HFF-Myc (cell line): ENCODE measurements at places on chromosomes 11 and 22.
A peak's percentile ranks its signal among the peaks of the same experiment; 100 is the strongest.

DNA sequence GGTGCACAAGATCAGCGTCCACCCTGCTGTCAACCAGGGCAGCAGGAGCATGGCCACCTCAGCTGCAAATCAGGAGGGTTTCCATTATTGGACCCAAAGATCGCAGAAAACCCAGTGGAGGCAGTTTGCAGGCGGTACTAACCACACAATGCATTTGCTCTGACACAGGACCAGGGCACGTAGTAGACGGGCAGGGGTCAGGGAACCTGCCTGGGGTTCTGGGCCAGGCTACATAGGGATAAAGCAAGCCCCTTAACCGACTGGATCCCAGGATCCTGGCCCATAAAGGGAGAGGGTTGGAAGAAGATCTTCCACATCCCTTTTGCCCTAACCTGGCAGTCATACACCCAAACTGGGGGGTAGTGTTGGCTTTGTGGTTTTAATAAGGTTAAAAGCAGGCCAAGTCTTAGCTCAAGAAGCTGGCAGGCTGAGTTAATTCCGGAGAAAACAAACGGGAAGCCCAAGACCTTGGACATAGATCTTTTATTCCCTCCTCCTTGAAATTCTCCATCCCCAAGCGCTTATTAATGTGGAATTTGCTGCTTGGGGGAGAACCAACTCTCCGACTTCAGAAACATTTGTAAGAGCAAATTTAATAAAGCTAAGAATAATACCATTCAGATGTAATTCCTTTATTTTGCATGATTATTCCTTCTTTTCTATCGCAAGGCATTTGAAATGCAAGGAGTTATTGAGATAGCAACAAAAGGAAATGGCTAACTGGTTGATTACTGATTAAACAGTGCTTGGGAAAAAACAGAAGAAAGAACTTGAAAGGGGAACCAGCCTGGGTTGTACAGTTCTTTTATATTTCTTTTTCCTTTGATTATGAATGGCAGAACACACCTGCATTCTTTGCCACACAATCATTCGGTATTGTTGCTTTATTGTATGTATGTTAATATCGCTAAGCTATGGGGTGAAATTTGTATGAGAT is 6.3 kb upstream of the ARHGAP8 start:
- DNase-seq, result no peak

DNA sequence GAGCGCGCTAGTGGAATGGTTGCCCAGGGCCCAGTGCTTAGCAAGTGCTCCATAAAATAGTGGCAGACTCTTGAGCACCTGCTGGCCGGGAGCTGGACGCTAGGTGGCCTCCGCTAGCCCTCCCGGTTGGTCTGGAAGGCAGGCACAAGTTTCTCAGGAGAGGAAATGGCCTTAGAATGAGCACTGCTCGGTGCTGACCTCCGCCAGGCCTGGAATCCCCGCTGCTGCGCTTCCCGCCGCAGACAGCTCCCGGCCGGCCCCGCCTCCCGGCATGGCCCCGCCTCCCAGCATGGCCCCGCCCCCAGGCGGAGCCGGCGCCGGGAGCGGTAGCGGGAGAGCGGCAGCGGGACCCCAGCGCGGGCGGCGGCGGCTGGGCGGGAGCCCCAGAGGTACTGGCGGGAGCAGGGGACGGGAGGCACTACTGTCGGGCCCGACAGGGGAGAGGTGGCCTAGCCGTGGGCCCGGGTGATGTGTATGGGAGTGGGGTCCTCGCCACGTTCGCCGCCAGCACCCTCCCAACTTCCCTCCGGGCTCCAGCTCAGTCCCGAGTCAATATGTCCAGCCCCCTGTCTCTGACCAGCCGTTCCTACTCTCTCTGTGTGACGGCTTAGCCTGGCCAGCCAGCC is at the start of gene SIPA1:
Gene SIPA1, plus strand, starts transcription at position 308 of the 626 bp plus-strand sequence. CDS start 2,821 bp downstream, outside the sequence.
- peak; percentile 65 for DNase-seq

GRCh38 chr22:28034760-28035401 is 115.8 kb upstream of the PITPNB start:
- peak; percentile 44 for DNase-seq

- DNase-seq, result no peak
Observed at GRCh38 chr22:44398856-44399837, 86.4 kb upstream of the SHISAL1 start.

DNA sequence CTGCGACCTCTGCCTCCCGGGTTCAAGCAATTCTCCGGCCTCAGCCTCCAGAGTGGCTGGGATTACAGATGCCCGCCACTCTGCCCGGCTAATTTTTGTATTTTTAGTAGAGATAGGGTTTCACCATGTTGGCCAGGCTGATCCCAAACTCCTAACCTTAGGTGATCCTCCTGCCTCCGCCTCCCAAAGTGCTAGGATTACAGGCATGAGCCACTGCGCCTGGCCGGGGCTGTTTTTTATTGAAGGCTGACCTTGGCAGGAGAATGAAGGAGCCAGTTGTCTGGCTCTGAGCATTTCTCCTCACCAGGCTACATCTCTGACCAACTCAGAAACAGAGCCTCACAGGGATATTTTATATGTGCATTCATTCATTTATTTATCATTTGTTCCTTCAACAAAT is 2.3 kb downstream of the KIAA1671 start:
- no peak for DNase-seq

DNA sequence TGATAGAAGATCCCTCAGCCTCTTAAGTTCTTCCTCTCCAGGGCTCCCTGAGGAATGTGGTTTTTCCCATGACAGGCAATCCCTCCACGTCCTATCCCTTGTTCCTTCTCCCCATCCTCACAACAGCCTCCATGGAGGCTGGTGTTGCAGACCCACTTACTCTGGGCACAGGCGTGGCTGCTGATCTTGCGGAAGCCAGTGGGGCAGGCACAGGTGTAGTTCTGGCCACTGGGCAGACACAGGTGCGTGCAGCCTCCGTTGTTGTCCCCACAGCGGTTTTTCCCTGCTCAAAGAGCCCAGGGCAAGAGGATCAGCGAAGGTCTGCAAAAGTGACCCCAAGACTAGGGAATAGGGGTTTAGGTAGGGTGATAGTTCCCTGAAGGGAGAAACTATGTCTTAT is 29.1 kb downstream of the LRP4 start:
- no peak for DNase-seq

- DNase-seq, result no peak
Observed at GRCh38 chr11:45931739-45932138, 9.3 kb downstream of the LARGE2 start.

DNA sequence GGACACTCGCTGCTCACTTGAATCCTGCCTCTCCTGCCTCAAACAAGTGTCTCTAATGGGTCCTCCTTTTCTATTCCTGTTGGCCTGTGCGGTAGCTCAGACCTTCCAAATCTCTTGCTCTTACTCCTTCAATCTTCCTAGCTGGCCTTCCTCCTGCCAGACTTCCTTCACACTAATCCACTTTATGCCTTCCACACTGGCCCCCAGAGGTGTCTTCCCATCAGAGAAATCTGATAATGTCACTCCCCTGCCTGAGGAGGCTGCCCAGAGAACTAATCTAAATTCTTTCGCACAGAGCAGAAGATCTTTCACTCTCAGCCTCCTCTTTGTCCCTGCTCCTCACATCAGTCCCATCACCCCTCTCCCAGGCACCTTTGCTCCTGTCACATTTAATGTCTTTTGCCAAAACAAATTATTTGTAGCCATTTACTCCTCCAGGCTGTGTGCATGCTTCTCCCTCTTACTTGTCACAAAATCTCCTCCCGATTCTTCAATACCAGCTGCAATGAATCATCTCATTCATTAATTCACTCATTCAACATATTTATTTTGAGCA is 175.7 kb downstream of the MAML2 start:
- DNase-seq, result no peak

GRCh38 chr11:104146421-104146820 is 17.5 kb downstream of the PDGFD start:
- DNase-seq, result no peak

- no peak for DNase-seq
Observed at GRCh38 chr11:22130462-22131053, 62.3 kb upstream of the ANO5 start.

GRCh38 chr11:29755474-29755873 is 261.4 kb downstream of the KCNA4 start:
- DNase-seq, result no peak

GRCh38 chr11:13297917-13298356 is 20.3 kb downstream of the BMAL1 start:
- DNase-seq, result no peak

GRCh38 chr22:19042285-19043120 is 79.7 kb downstream of the DGCR2 start:
- DNase-seq, result no peak

- no peak for DNase-seq
Observed at GRCh38 chr11:69504576-69505335, 23.3 kb downstream of the LINC01488 start.

- no peak for DNase-seq
Observed at GRCh38 chr11:31797190-31798056, 13.7 kb downstream of the PAX6 start.

GRCh38 chr11:11146830-11147229 is 206.2 kb downstream of the CSNK2A3 start:
- DNase-seq, result no peak

DNA sequence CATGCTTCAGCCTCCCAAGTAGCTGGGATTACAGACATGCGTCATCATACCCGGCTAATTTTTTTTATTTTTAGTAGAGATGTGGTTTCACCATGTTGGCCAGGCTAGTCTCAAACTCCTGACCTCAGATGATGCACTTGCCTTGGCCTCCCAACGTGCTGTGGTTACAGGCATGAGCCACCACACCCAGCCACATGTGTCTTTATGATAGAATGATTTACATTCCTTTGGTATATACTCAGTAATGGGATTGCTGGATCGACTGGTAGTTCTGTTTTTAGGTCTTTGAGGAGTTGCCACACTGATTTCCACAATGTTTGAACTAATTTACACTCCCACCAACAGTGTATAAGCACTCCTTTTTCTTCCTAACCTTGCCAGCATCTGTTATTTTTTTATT is 276.2 kb downstream of the METTL15 start:
- DNase-seq, result peak; percentile 87

DNA sequence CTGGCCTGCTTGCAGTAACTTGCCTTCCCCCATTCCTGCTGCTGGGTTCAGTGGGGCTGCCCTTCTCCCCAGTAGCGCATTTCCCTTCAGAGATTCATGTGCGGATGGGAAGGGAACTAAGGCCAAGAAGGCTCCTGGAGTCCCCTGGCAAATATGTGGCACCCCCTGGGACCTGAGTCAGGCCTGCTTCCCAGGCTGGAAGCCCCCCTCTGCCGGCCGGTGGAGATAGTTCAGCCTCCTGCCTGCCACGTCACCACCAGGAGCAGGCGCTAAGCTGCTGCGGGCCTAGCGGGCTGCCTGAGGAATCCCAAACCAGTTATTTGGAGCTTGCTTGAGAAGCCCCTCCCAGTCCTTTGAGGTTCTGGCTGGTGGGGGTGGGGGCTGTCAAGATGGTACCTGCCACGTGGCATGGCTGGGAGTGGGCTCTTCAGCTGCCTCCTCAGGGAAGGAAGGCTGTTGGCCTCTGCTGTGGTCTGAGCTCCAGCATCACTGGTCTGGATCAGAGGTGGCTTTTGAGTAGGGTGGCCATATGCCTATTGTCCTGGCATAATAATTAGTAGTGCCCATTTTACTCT is 2.0 kb downstream of the SERPINH1 start:
- peak; percentile 58 for DNase-seq

DNA sequence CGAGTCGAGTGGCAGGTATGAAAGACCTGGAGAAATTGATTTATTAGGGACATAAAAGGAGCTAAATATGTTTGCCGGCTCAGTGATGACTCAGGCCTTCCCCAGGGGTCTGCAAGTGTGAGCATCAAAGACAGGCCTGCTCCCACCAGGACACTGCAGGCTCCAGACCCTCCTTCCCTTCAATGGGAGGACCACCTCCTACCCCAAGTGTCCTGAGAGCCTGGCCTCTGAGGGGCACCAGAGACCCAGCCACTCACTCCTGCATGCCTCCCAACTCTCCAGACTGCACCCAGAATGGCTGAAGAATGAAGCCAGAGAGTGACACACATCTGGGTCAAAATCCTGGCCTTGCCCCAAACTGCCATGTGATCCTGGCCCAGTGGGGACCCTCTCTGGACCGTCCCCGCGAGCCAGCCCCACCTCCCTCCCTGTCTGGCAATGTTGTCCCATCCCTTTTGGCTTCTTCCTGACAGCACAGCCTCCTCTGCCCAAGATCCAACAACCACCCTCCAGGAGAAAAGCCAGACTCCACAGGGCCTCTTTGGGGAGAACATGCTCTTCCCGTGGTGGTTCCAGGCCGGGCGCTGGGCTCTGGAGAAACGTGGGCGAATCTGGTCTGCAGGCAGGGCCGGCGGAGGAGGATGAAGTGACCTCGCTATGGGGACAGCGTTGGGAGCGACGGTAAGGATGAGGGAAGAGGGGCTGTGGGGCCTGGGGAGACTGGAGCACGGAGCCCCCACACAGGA is 36.2 kb downstream of the CYTH4 start:
- no peak for DNase-seq

- DNase-seq, result no peak
Observed at GRCh38 chr11:2380807-2381350, 3.8 kb downstream of the CD81 start.
